Activated CD4-positive, alpha-beta T cell treated with anti-CD3 and anti-CD28 coated beads, Interleukin-2, amount 10 ng/mL, durations not matched to agents 7 days and 5 days (primary cell): ENCODE measurements at places on chromosomes 6 and 20.

DNA sequence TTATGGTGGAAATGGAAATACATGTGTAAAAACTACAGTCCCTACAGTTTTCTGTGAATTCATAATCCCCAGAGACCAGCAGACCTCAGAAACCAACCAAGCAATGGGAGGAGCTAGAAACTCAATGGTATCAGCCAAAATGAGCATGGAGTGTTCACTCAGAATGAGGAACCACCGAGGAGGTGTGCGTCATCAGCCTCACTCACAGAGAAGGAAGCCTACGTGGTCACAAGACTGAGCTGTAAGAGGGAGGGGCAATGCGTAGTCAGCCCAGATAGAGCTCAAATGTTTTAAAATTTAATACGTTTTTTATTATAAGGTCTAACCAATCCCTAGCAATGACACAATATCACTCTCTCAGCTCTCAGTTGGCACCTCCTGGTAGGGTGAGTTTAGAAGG, 17.4 kb downstream of the MYLK4 start:
- peak; percentile 51 for DNase-seq

DNA sequence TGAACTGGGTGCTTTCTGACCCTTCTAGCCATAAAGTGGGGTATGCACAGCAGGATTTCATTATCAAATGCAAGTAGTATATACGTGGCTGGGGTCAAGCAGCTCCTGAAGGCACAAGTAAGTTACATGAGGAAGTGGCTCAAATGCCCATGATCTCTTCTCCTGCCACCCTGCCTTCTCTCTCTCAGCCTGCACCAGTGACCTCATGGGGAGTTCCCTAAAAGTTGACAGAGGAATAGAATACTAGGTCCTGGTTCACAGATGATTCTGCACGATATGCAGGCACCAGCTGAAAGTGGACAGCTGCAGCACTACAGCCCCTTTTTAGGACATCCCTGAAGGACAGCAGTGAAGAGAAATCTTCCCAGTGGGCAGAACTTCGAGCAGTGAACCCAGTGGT, 282.0 kb downstream of the BCKDHB start:
- no peak for DNase-seq

- no peak for DNase-seq
Observed at GRCh38 chr6:127630800-127631199, 53.8 kb downstream of the C6orf58 start.

DNA sequence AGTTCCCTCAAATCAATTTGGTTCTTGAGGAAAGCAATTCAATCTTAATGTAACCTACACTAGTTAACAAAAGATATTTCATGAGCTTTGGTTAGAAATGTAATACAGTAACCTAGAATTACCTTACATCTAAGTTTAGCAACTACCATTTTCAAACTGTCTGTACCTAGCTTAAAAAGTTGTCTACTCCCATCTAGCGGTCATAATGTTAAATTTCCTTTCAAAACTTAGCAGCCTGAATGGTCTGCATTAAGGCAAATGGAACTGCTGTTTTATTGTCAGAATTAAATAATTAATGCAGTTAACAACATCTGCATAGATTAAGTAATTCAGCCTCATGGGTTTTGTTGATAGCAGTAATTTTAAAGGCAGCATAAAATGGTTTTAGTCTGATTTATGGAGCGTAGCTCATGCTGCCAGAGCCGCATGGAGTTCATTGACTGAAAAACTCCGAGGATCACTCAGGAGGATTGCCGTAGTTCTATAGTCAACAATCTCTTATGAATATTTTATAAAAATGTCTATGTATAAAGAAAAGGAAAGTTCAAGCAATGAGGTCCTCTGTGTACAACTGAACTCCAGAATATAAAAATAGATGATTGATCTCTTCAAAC, 485.4 kb upstream of the MANEA start:
- no peak for DNase-seq

DNA sequence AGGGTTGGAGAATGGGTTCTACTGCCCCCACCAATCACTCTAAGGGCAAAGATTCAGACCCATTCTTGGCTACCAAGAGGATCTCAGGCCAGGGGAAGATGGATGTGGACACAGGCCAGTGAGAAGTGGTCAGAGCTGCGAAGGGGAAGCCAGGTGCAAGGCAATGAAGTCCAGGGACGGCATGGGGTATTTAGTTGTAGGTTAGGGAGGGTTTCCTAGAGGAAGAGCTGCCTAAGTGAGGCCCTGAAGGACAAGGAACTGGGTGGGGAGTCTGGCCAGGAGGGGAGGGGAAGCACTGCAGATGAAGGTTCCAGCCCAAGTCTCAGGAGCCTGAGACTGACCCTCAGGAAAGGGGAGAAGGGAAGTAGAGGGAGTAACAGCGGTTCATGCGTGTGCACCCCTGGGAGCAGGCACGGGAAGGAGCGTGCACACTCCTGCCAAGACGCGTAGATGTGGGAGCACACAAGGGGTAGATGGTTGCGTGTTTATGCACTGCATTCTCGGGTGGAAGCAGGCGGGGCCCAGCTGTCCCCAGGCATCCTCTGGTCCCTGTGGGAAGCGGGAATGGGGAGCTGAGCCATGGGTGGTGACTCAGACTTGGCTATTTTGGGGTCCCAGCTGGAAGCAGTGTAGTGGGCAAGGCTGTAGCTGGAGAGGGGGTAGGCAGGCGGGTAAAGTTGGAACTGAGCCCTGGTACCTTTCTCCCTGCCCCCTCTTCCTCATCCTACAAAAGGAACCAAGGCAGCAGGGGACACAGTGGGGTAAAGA, 3.3 kb downstream of the ACTL10 start:
- DNase-seq, result no peak

DNA sequence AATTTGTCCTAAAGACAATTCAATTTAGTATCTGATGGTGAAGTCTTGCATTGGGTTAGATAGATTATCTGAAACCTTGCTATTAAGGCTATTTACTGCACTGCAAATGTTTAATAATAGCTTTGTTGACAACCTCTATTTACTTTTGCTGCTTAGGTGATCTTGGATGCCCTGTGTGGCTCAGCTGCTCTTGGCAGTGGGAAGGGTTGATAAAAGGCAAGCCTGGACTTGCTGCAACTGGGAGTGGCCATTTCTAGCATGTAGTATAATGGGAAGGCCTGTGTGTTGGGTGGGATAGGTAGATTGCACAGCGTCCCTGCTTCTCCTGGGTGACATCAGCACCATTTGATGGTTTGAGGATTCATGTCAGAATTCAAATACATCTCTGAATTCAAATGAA, 49.1 kb downstream of the ARMC2 start:
- DNase-seq, result no peak

- no peak for DNase-seq
Observed at GRCh38 chr6:148533309-148534107, 190.9 kb downstream of the SASH1 start.

GRCh38 chr6:88238901-88239300, 72.8 kb upstream of the CNR1 start:
- DNase-seq, result no peak

GRCh38 chr6:100173211-100173610, 179.2 kb upstream of the MCHR2 start:
- DNase-seq, result no peak

DNA sequence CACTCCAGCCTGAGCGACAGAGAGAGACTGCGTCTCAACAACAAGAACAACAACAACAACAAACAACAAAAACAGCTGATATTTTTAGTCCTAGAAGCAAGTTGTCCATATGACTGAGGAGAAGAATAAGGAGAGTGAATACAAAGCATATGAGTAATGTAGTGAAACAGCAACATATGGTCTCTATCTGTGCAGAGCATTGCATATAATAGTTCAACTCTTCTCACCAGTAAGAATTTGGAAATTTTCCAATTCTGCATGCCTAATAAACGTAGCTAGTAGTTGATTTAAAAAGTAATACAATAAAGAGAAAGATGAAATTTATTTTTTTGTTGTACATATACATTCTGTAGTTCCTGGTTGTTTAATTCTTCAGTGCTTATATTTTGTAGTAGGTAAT, 129.7 kb upstream of the FAM83B start:
- no peak for DNase-seq

- DNase-seq, result no peak
Observed at GRCh38 chr6:57248311-57248895, 26.3 kb upstream of the RAB23 start.

DNA sequence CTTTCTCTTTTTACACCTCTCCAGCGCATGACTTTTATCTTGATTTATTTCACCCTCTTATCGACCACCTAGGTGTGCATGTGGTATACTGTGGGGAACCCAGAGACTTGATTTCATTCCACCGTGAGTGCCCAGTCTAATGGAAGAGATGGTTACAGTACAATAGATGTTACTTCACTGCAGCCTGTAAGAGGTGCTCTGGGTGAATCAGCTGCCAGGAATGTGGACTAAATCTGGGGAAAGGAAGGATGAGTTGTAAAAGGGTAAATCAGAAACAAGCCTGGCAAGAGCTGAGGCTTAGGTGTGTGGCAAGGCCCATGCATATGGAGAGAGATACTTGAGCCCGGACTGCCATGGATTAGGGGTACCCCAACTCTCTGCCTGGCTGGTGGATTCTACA, 7.4 kb downstream of the STK35 start:
- DNase-seq, result no peak

GRCh38 chr6:131045139-131045538, 17.9 kb downstream of the EPB41L2 start:
- no peak for DNase-seq

GRCh38 chr20:40265825-40266533, 423.1 kb downstream of the MAFB start:
- DNase-seq, result no peak
